MG63 (cell line): ENCODE measurements at places on chromosomes 13 and 19. TPM values are rescaled to one million over a fixed set of nuclear protein-coding genes. Genes with fewer than 3 reads are reported as not detected.

DNA sequence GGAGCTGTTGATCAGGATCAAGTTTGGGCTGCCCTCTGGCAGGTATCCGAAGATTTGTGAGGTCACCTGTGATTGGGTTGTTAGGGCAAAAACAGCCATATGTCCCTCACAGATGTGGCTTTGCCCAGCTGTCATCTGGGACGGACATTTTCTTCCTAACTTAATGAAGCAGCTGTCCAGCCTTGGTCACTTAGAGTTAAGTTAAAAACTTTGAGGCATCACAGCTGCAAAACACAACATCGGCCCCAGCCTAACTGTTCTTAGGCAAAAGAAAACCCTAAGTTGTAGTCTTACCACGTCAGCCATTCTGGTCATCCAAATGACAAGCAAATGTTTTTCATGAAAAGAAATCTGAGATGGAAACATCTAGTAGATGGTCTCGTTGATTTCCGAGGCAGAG is 318.4 kb downstream of the DCLK1 start:
- DNase-seq = no peak

The ZNF667 gene
- not detected in 2 replicates for total RNA-seq

DNA sequence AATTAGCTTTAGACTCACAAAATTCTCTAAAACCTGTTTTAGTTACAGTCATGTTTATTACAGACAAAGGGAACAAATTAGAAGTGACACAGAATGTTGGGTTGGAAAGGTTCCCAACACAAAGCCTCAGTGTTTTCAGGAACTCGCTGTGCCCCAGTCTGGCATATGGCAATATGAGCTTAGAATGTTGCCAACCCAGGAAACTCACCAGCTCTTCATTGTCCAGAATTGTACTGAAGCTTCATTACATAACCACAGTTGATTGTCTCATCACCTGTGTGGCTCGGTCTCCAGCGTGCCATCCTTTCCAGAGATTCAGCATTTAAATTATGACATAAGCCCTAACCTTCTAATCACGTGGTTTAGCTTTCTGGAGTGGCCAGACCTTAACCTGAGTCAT is 19.1 kb downstream of the ZNF264 start:
- no peak for DNase-seq

DNA sequence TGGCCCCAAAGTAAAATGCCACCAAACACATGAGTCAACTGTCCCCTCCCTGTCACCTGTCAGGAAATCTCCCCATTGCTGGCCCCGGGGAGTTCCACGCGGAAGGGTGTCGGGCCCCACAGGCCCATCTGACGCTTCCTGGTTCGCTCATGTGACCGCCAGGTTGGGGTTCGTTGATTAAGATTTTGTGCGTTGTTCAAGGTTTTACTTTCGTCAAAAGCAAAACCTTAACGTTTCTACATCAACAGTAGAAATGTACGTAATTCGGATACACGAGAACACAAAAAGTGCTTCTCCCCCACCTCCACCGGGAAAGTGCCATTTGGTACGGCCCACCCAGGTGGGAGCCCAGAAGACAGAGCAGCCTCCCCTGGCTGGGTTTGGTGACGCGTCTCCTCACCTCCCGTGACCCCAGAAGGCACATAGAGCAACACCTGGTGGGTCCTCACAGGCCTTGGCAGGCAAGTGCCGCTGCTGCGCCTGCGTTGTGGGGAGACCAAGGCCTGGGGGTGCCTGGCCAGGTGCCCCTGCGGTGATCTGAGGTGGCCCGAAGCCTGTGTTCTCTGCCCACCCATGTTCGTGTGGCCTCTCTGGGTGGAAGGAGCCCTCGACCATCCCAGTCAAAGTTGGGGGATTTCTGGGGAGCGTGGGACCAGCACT is 161.6 kb downstream of the KDM4B start:
- DNase-seq = no peak

- peak; percentile 9 for DNase-seq
These were observed 42.0 kb downstream of the LNX2 start for GRCh38 chr13:27578121-27579030.

GRCh38 chr13:77584106-77584505 is 48.6 kb downstream of the SCEL start:
- peak; percentile 78 for DNase-seq

GRCh38 chr13:106998664-106999063 is 430.7 kb upstream of the ARGLU1 start:
- DNase-seq = no peak

The CEACAM7 gene
- not detected in 2 replicates for total RNA-seq

The RETN gene
- total RNA-seq = not detected in 2 replicates
